Left renal pelvis (tissue), 4 donors: ENCODE measurements at places on chromosomes 13 and 19. TPM values are rescaled to one million over a fixed set of nuclear protein-coding genes. Genes with fewer than 3 reads are reported as not detected.

- no peak for DNase-seq
These were observed 1541.0 kb downstream of the SLITRK5 start for GRCh38 chr13:89212186-89212585.

DNA sequence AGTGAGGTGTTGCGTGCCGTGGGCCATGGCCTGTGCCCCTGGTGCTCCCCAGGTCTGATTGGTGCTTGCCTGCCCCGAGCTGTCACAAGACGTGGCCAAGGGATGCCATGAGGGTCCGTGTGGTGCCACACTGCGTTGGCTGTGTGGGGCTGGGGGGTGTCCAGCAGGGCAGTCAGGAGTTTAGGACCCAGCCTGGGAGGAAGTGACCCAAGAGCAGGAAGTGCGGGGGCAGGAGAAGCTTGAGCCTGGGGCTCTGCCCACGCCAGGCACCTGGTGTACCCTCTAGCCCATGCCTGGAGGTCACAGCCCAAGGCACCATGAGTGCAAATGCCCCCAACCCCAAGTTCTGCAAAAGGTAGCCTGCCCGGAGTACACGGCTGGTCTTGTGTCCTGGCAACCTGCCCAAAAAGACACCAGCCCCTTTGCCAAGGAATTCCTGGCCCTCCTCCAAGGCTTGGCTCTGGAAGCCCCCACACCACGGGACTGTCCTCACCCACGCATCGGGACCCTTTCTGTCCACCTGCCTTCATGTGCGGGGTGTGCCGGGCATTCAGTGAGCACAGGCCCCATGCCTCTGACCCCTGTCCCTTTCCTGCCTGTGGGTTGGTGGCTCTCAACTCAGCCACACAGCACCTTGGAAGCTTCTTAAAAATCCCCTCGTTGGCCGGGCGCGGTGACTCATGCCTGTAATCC is 24.9 kb downstream of the MPND start:
- DNase-seq, result no peak

GRCh38 chr19:53192771-53193534 is at the start of gene ZNF665:
TSS of gene ZNF665 (minus strand) at chr19:53193358. CDS start at chr19:53182898, 10,460 bp downstream.
- peak; percentile 68 for DNase-seq

- no peak for DNase-seq
These were observed 497.6 kb downstream of the SUCLA2 start for GRCh38 chr13:47503475-47503874.

- DNase-seq, result no peak
These were observed 2.5 kb downstream of the PALM start for GRCh38 chr19:711254-711653.

DNA sequence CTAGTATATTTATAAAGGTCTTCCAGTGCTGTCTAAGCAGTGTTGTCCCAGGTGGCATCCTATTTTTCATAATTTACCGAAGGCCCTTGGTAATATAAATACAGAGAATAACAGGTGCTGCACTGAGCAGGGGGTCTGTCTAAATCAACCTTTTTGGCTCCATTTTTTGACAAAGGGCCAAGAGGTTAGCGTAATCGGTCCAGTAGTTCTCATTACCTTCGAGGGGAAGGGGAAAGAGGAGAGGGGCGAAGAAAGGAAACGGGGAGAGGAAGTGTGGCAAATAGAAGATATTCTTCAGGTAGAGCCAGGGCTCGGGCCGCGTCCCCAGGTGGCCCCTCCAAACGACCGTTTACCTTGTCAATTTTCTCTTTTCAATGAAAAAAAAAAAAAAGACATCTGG is 749 bp upstream of the PAN3 start:
- no peak for DNase-seq

DNA sequence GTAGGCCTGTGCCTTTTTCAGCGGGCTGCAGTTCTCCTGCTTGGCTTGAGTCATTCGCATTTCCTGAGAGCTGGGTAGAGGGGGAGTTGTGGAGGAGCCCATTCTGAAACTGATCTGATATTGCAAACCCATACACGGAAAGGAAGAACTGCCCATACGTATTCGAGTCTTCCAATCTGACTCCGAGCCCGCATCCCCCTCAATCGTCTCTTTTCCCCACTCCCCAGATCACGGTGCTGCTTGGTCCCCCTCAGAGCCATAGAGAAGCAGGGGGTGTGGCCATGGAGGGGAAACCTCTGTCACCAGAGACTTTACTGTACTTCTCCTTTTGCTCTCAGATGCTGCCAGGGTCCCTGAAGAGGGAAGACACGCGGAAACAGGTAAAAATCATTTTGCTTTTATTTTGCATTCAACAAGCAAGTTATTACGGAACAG is at the start of gene CD22:
TSS of gene CD22 (plus strand) at position 337 of the 435 bp plus-strand sequence. CDS start 2,854 bp downstream, outside the sequence.
- no peak for DNase-seq

GRCh38 chr13:59422646-59423045 is 741.1 kb downstream of the DIAPH3 start:
- no peak for DNase-seq

DNA sequence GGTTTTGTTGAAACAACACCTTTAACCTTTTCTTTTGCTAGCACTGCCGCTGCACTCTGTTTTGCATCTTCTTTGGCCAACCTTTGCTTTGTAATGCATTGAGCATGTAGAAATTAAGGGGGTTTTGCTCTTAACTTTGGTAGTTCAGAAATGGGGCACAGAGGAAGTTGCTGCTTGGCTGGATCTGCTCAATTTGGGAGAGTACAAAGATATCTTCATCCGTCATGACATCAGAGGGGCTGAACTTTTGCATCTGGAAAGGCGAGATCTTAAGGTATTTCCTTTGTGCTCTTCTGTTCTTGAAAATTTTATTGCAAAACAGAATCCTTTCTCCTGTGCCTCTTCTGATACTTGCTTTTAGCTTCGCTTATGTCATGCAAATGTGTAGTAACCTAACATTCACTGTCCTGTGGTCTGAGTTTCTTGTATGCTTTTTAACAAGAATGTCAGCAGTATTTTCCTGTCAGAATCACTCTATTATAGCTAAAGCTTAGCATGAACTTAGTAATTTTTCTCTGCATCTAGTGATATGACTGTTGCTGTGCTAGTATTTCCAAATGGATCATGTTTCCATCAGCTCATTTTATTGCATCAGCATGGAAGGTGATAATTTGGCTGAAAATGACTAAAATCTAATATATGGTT is 50.7 kb upstream of the AKAP11 start:
- no peak for DNase-seq

- no peak for DNase-seq
These were observed 572.7 kb downstream of the FGF9 start for GRCh38 chr13:22243469-22244163.

DNA sequence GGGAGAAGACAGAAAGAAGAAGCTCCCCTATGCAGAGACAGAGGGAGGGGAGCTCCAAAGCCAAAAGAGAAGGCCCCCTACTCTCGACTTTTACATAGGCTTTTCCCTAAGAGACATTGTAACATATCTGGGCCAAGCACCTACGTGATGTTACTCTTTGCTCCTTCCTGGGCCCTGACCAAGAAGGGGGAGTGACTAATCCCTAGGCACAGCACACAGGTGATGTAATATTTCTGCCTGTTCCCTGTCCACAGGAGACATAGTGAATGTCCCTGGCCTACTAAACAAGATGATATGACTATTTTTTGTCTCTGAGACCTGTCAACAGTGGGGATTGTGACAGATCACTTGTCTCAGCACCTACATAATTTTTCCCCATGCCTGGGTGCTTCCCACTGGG is 15.9 kb upstream of the ZNF254 start:
- DNase-seq, result no peak

DNA sequence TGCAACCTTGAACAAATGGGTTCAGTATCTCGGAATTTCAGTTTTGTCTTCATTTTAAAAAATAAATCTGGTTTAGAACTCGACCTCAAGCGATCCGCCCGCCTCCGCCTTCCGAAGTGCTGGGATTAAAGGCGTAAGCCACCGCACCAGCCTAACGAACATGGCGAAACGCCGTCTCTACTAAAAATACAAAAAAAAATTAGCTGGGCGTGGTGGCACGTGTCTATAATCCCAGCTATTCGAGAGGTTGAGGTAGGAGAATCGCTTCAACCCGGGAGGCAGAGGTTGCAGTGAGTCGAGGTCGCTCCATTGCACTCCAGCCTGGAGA is 571 bp downstream of the ZNF302 start:
- no peak for DNase-seq

- DNase-seq, result no peak
These were observed 433 bp downstream of the SIX5 start for GRCh38 chr19:45768655-45768983.

GRCh38 chr13:24276306-24276705 is 33.1 kb upstream of the C1QTNF9 start:
- no peak for DNase-seq

GRCh38 chr19:39303373-39304184 is 7.4 kb downstream of the IFNL1 start:
- DNase-seq, result no peak

DNA sequence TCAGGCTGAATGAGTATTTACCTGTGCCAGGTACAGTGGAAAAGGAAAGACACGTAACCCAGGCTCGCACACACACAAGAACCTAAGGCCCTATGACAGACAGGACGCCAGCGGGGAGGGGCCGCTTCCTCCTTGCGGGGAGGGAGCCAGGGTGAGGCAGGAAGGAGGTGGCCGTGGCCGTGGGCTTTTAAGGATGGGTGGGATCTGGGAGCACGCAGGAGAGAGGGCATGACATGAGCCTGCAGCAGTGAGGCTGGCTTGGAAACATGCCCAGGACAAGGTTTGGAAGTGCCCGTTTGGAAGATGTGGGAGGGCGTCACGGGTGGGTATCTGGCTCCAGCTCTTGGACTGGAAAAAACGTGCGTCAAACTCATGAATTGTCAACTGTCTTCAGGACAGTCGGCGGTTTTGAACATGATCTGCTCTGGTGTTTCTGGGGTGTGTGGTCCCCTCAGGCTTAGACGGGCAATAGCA is 20.1 kb downstream of the SH3GL1 start:
- DNase-seq, result no peak

DNA sequence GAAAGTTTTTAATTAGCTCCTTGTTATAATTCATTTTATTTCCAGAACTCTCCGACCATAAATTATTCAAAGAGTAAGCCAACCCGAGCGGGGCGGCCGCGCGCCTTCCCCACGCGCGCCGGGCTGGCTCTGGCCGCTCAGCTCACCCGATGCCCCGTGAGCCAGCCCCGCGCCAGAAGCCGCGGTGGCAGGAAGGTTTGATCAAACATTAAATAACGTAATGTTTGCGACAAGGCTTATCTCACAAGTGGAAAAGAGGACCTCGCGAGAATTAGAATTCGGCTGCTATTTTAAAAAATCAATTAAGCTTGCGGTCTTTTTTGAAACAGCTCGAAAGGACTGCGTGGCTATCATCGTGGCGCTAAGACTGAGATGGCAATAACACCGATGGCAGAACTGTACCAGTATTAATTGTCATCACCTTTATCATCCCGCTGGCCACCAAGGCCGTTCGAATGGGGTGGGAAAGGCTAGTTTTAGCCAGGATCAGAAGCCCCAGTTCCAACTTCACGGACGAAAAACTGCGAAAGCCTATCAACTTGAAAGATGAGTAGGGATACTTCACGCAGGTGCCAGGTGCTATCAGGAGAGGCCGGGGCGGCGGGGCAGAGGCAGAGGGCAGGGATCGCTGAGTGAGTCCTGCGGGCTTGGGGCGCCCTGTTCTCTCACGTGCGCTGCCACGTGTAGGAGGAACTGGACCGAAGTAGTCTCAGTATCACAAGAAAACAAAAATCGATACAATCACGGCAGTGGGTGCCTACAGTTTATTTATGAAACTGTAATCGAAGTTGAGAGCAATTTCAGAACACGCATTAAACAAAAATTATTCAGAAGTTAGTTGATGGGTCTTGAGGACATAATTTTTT is 6.4 kb downstream of the POU4F1 start:
- no peak for DNase-seq

DNA sequence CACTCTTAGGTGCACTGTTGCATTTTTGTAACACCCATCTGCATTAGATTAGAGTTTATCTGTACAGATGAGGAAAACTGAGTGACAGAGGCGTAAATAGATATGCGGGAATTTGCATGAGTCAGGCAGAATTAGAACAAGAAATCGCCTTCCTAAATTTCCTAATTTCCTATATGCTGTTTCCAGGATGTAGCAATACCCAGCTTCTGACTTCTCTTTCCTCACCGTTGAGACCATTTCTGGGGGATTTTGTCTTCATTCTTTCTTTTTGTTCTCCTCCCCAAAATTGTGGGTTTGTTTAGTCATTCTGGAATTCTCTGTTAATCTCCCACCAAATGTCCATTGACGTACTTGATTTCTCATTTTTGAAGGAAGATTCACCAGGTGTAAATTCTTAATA is 10.6 kb upstream of the ZNF792 start:
- no peak for DNase-seq

DNA sequence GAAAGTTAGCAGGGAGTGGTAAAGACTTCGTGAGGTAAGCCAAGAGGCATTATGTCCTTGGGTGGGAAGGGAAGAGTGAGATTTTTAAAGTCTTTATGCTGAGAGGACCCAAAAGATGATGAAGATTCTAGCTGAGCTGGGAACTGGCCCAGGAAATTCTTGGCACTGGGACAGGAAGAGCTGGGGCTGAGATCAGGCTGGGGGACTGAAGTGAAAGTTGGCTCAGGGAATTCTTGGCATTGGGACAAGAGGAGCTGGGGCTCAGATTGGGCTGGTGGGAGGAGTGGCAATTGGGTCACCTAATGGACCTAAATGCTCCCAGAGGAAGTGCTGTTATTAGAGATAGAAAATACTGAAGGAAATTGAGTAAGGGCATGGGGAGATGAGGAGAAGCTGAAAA is 8.8 kb downstream of the SCEL start:
- no peak for DNase-seq

DNA sequence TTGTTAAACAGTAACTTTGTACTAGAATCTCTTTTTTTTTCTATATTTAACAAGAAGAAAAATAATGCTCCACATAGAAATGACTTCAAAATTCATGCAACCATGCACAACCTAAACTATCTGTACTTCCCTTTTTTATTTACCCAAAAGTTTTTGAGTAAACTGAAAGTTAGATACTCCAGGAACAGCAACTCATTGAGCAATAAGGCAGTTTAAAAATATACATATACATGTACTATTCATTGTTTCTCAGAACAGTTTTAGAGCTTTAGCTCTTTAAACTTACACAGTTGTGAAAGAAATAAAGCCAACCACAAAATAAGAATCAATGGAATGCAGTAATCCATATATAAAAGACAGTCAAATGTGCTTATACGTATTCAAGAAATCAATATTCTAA is 39.2 kb downstream of the MTMR6 start:
- no peak for DNase-seq

DNA sequence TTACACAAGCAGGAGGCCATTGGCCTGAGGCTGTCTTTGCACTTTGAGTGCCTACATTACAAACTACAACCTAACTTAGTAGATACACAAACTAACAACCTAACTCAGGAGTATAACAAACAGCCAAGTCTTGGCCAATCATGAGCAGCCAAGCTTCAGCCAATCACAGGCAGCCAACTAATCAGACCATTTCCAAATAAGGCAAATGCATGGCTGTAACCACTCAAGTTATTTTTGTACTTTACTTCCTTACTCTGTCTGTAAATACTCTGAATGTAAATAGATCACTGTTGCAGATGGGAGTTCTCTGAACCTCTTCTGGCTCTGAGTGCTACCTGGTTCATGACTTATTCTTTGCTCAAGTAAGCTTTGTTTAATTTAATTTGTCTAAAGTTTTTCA is 748.1 kb upstream of the SGCG start:
- no peak for DNase-seq

GRCh38 chr19:38035515-38036495 is 128.8 kb downstream of the SIPA1L3 start:
- DNase-seq, result no peak

Gene CPAMD8
- polyA plus RNA-seq, result 39.8 TPM

Gene ATCAY
- polyA plus RNA-seq, result 0.30 TPM

Gene FFAR2
- 0.20 TPM for polyA plus RNA-seq

Gene PNMA8A
- polyA plus RNA-seq, result 71.7 TPM

Gene CCDC70
- not detected for polyA plus RNA-seq

Gene DCLK1
- polyA plus RNA-seq, result 39.0 TPM

Gene PALM3
- 32.9 TPM for polyA plus RNA-seq

Gene CDX2
- not detected for polyA plus RNA-seq

Gene AZU1
- 0.97 TPM for polyA plus RNA-seq

Gene ACTN4
- 694 TPM for polyA plus RNA-seq
